Renal cortex interstitium (tissue), 15 donors: ENCODE measurements at places on chromosomes 1 and 21.

DNA sequence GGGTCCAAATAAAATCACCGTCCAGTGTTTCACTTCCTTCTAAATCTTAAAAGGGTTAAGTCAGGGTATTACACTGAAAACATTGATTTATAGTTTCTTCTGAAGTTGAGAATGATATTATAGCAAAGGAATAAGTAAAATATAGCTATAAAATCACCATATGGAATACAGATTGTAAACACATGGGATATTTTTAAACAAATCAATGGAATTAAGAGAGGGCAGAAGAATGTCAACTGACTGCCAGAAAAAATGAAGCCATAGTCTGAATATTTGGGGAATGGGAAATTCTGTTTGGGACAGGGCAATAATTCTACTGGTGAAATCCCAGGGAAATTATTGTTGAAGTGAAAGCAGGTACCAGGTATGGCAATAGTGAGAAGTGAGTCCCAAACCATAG lies 664.6 kb downstream of the NCAM2 start:
- DNase-seq, result no peak

DNA sequence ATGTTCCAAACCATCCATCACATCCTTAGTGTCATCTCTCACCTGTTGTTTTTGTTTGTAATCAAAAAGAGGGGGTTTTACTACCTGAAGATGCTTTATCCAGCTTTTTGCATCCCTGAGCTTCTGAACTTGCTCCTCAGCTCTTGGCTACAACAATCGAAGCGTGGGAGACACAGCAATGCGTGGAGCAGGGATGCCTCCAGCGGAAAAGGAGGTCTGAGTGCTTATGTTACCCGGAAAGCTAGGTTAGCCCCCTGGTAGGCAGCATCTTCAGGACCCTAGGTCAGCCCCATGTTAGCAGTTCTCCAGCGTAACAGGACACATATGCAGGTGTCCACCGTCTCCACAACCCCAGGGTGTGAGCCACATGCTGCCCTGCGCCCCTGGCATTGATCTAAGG lies 141.5 kb downstream of the RRAGC start:
- DNase-seq, result no peak

DNA sequence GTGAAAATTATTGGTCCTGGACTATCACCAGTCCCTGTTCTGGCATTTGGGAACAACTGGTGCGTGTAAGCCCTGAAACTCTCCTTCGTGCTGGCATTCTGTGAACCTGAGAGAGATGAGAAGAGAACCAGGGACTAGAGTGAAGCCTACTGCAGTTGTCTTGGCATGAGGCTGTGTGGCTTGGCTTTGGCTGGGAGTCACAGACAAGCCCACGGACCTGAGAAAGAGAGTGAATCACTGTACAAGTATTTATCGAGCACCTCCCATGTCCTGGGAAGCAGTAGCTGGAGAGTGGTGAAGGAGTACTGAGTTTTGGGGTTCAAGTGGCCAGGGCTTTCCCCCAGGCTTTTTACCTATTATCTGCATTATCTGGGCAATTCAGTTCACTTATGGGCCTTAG lies 63.3 kb downstream of the FGGY start:
- no peak for DNase-seq

DNA sequence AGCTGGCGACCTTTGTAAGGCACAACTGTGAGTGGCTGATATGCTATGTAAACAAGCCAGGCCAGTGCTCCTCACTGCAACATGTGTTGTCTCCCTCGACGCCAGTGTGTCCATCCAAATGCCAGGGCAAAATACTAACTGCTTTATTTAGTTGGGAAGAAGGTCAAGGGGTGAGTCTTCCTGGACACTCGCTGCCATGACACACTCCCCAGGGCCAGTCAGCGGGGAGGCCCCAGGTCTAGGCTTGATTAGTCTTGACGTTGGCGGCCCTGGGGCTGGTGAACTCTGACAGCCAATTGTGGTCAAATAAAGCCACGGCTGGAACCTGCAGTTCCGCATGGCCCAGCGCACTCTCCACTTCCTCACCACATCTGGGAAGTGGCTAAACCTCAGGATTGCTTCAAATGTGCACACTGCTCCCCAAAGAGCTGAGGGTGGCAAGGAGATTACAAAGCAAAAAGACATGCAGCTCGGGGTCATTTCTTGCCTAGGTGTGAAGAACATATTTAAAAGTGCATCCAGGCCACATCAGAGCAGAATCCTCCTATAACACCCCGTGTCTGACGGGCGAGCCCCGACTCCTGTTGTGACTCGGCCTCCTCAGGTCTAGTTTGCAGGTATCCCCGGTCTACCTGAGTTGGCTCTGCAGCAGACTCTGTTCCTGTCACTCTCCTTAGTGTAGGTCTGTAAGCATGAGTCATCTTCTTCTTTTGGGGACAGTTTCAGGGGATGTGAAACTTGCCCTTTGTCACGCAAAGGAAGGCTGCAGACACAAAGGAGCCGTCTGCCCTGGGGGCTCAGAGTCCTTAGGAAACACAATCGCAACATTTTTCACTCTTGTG lies 183.5 kb downstream of the RUNX1 start:
- DNase-seq, result no peak

- DNase-seq, result no peak
Observed at GRCh38 chr1:215986401-215986800, 419.3 kb downstream of the KCTD3 start.

DNA sequence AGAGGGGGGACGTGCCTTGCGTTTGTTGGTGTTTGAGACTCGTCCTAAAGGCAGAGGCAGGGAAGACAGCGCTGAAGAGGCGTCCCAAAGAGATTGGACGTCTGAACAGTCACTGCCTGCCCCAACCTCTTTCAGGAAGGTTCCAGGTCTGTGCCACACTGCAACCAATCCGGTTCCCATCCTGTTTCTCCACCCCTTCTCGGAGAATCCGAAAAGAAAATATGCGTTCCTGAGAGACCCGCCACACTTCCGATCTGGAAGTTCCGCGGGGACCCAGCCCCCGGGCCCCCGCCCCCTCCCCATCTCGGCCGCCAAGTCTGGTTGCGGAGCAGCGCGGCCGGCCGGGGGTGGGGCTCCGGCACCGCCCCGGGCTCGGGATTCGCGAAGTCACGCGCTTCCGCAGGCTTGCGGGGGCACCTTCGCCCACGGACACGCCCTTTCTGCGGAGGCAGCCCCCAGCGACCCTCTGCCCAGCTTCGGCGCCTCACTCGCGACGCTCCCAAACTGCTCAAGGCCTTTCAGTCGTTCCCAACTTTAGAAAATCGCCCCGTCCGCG lies 124.5 kb upstream of the DPYD start:
- DNase-seq, result no peak

DNA sequence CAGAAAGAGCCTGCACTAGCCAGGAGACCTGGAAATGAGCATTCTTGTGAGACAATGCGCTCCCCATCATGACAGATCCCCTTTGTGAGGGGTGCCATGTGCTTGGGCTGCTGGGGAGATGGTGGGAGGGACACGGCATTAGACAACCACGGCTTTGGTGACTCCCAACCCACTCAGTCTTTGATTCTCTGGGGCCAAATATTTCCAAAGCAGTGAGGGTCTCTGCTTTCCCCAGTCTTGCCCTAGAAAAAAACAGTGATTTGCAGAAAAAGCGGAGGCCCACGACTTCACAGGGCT lies 10.2 kb downstream of the SLC45A3 start:
- DNase-seq, result no peak

- no peak for DNase-seq
Observed at GRCh38 chr1:71738256-71738655, 544.1 kb downstream of the NEGR1 start.

- no peak for DNase-seq
Observed at GRCh38 chr1:210298296-210298695, 30.4 kb upstream of the HHAT start.

DNA sequence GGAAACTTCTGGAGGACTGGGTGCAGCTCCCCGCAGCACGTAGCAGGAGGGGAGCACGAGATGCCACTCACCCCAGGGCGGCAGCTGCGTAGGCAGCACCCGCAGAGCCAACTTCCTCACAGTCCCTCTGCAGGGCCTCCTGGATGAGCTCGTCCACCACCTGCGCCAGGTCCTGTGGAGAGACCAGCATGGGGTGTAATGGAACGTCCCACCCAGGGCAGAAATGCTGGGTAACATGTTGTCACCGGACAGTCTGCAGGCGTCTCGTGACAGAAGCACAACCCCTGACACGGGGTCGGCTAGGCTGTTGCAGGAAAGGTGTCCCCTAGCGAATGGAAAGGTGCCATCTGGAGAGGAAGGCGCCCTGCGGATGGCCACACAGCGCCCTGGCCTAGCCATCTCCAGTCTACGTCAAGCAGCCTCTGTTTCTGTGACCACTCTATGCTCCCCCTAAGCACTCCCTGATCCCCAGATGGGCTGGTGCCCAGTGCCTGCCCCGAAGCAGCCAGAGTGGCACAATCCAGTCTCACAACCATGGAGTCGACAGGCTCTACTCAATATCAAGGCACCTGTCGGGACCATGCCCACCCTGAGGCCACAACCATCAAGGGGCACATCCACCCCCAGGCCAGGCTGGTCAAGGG lies 21.2 kb downstream of the MCM3AP start:
- DNase-seq, result no peak

GRCh38 chr1:116273042-116273783 lies 99.8 kb upstream of the ATP1A1 start:
- no peak for DNase-seq

GRCh38 chr1:60280819-60281218 lies 207.2 kb upstream of the C1orf87 start:
- DNase-seq, result no peak

GRCh38 chr1:209463441-209463840 lies 120.1 kb upstream of the CAMK1G start:
- DNase-seq, result no peak

DNA sequence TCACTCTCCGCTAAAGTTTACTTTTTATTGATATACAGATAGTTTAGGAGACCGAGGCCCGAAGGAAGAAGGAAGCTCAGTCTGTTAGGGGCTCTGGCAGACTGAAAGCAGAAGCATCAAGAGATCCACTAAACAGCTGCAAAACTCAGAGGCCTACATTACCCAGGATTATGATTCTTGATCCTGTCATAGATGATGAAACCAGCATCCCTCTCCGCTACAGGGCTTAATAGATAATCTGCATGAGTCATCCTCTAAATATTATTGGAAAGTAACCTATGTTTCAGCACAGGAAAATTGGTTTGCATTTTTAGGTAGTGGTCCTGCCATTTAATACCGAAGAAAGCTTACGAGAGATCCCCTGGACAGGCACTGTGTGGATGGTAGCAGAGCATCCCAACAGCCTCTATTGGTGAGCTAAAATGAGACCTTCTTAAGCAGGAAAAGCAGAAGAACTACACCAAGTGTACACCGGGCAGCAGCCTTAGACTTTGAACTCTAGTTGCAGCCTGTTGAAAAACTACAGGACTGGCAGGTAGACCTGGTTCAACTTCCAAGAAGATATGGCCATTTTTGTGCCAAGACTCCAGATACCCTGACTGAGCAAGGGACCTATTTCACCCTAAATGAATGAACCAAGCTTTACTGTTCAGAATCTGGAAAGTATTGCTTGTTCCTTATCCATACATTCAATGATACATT lies 6.8 kb downstream of the CASQ2 start:
- DNase-seq, result no peak

DNA sequence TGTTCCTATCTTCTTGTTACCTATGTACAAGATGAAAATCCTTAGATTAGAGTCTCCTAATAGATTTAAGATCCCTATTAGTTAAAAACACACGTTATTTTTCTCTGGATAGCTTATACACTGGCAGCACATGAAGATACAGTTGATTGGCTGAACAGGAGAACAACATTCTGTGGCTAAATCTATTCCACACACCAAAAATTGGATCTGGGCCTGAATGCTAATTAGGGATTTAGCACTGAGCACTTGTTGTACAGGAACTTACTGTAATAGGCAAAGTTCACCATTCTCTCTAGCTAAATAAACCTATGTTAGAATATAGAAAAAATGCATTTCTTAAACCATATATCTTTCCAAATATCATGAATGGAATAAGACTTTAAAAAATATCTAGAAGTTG lies 117.1 kb upstream of the PTGFR start:
- no peak for DNase-seq

DNA sequence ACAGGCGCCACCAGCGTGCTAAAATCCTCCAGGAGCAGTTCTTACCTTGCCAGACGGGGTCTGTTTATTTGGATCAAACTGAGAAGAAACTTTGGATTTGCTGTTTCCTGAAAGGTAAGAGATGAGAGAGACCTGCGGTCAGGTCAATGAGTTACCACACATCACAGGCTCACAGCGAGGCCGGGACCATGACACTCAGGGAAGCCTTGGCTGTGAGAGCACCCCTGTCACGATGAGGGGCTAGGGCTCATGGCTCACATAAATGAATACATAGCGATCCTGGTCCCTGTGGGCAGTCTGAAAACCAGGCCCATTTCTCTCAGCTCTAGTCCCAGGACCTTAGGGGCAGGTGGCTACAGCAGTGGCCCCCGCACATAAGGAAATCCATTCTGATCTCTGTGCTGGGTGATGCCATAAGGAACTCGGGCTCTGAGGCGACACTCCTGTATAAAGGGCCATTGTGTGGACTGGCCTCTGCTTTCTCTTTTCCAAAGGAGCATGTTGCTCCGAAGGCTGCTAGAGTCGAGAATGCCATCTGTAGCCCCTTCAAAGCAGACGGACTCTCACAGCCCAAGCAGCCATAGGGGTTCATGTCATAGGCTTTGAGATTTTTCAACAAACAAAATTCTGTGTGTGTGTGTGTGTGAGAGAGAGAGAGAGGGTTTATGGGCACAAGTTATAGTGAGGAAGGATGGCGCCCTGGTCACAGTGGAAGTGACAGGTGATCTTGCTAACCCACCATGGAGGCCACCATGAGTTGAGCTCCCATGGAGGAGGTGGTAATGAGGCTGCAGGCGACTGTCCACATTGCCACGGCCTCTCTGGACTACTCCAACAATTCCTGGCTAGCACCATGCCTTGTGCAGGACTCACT lies 9.0 kb upstream of the SRM start:
- DNase-seq, result no peak

DNA sequence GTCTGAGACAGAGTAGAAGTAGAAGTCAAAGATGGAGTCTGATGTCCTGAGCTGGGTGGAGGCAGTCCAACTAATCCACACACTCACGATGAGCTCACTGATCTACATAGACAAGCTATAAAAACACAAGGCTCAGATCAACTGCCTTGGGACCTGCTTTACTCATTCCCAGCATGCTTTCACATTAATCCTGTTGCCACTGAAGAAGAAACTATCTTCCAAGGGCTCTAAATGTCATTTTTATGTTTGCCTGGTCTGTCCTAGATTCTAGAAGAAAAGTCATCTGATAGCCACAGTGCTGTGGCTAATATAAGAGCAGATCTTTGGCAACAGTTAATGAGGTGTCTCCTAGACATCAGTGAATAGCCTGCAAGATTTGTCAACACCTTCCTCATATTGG lies 522.7 kb downstream of the NUF2 start:
- no peak for DNase-seq

- no peak for DNase-seq
Observed at GRCh38 chr21:42245331-42246193, 26.6 kb downstream of the ABCG1 start.
